ENCODE measurements at places on chromosomes 7 and 10.

- DNase-seq = no peak
Observed at GRCh38 chr7:84624527-84624926, 429.9 kb upstream of the SEMA3A start.

- no peak for DNase-seq
Observed at GRCh38 chr10:93336110-93336509, 146.0 kb downstream of the MYOF start.

DNA sequence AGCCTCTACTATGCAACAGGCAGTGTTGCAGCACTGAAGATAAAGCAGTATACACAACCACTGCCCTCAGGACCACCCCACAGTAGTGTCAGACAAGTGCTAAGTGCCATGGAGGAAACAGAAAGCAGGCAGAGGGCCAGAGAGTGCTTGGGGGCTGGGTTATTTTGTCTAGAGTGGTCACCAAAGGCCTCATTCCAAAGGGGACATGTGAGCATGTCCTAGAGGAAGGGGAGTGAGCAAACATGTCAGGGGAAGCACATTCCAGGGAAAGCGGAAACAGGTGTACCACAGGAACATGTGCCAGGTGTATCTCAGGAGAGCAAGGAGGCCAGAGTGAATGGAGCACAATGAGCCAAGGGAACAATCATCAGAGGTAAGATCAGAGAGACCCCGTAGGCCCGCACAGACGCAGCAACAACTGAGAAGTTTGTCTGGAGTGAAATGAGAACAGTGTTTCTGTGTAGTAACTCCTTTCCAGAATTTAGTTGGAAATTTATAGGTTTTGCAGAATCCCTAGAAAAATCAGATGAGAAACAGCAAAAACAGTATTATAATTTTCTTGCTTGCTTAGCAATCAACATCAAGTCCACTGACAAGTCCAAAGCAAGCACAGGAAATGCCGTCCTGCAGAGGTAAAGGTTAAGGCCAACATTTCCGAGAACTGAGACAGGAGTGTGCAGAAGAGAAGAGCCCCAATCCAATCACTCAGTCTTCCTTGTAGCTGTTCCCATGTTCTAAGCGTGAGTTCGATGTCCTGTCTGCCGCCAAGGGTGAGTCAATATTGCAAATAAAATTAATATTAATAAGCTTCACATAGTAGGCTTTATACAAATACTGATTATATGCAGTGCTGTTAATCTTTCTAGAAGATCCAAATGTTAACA lies 67.3 kb downstream of the SGMS1 start:
- DNase-seq = no peak

DNA sequence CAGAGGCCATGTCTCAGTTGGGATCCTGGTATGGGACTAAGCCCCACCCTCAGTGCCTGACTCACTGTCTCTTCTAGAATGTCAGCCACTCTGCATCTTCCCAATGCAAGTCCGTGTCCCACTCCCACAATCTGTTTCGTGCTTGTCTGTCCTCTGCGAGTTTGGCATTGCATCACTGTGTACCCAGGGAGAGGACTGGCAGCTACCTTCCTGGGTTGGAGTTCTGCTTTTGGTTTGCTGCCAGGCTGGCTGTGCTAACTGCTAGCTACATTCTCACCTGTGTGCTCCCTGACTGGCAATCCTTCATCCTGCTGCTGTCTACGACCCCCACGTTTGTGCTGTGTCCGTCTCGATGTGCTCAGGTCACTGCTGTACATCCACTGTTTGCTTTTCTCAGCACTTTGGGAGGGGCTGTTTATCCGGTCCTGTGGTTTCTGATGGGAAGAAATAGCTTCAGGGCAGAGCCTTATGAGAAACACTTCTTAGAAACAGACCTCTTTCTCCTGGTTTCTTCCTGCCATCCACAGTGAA lies 56.0 kb upstream of the GLI3 start:
- no peak for DNase-seq

DNA sequence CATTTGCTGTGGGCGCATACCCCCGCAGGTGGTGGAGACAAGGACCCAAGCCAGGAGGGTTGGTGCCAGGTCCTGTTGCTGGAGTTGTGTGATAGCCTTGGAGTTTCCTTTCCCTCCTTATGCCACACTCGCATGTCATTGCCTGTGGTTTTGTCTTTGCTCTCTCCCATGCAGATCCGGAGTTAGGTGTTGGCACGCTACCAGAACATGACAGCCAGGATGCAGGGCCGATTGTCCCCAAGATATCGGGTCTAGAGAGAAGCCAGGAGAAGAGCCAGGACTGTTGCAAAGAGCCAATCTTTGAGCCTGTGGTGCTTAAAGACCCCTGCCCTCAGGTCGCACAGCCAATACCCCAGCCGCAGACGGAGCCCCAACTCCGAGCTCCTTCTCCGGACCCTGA lies 369.2 kb upstream of the GALNT17 start:
- DNase-seq = no peak

- no peak for DNase-seq
Observed at GRCh38 chr10:113222207-113222606, 272.2 kb downstream of the TCF7L2 start.

DNA sequence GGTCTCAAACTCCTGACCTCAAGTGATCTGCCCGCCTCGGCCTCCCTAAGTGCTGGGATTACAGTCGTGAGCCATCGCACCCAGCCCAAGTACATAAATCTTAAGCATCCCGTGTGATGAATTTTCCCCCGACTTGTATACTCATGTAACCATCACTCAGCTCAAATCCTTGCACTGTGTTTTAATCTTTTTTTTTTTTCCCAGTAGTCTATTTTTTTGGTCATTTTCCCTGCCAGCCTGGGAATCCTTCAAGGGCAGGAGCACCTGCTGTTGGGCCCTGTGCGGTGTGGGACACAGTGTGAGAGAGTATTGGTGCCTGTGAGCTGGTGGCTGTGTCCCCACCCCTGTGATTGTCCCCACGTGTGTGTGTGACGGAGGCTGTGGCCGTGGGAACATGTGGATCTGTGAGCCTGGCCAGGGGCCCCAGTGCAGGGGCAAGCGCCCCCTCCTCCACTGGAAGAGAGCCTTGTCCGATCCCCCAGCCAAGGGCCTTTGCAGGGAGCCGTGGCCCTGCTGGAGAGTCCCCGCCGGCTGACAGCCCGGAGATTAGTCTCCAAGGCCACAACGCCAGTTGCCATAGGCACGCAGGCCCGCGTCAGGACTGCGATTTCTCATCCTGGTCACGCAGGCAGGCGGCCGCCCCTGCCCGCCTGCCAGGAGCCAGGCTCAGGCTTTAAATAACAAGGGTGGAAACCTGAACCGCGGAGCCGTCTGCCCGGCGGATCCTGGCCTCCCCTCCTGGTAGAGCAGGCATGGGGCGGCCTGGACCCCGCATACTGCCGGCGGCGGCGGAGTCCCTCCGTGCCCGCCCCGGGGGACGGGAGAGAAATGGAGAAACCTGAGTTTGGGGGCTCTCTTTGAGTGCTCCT lies 26.5 kb downstream of the GTF2IRD1 start:
- DNase-seq = peak; percentile 92

GRCh38 chr10:107502229-107502985 lies 337.9 kb upstream of the SORCS1 start:
- DNase-seq = no peak

DNA sequence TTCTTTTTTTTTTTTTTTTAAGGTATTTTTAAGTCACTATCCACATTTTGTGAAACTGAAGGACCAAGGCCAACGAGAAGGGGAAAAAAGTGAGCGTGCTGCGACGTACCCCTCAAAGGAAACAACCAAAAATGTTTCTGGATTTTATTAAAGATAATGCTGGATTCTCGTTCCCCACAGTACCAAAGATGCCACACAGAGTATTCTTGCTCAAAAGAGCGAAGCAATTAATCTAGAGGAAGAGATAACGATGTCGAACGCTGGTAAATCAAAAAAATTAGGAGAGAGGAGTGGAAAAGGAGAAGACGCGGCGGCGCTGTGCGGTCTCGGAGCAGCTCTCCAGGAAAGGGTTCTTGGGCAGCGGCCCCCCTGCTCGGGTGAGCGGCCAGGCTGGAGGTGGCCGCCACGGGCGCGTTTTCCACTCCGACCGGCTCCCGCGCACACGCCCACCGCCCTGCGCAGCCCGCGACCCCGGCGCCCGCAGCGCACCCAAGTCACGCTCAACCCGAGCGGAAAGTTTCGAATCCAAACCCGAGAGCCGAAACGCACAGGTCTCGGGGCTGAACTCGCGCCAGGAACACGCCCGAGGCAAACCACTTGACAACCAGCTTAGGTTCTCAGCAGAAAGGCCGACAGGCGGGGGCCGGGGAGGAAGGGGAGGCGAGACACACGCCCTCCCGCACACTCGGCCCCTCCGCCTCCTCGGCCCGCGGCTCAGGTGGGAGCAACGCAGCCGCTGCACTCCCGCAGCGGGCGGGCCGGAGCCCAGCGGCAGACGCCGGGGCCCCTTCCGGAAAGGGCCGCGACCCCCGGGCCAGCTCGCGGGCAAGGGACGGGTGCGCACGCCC lies 989 bp downstream of the SRPK2 start:
- DNase-seq = peak; percentile 66

GRCh38 chr7:141074162-141074991 lies 513 bp downstream of the TMEM178B start:
- peak; percentile 34 for DNase-seq

All from left ventricle myocardium superior (tissue), 1 donor.